ENCODE measurements at places on chromosomes 16 and 17. TPM values are rescaled to one million over a fixed set of nuclear protein-coding genes. Genes with fewer than 3 reads are reported as not detected.

The COIL gene
- 16.6 TPM for total RNA-seq

The CDRT15L2 gene
- total RNA-seq, result not detected

The LPO gene
- not detected for total RNA-seq

The MYL4 gene
- total RNA-seq, result 0.82 TPM

The ETV4 gene
- 1.9 TPM for total RNA-seq
